H7 (cell line): ENCODE measurements at places on chromosomes 11 and 22.

GRCh38 chr11:117915672-117916235 is 13.4 kb downstream of the TMPRSS13 start:
- no peak for DNase-seq

DNA sequence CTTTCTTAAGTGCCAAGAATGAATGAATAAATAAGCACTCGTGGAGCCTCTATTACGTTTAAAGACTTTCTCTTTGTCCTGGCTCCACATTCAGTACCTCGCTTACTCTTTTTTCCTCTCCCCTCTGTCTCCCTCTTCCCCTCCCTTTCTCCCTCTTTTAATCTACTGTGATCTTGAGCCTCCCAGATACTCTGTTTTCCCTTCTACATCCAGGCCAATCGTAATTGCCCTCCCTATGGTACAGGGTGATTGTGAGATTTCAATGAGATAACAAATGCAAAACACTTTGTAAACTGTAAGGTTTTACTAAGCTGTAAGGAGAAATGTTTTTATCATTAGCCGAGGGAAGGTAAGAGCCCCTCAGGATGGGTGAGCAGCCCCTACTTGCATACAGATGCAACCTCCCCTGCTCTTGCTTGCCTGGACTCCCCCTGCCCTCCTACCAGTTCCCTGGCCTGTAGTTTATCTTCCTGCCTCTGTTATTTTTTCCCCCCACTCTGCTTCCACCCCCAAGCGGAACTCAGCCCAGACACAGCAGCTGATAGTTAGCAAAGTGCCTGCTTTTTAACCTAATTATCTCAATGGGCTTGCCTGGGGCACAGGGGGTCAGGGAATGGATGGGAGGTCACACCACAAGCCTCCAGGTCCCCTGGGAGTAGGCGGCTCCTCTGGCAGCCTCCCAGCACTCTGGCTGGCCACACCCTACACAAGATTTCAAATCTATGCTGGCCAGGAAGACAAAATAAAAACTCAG is 76.9 kb upstream of the CADM1 start:
- DNase-seq, result no peak

- no peak for DNase-seq
Measured at GRCh38 chr22:29798318-29798717, 31.1 kb downstream of the UQCR10 start.

DNA sequence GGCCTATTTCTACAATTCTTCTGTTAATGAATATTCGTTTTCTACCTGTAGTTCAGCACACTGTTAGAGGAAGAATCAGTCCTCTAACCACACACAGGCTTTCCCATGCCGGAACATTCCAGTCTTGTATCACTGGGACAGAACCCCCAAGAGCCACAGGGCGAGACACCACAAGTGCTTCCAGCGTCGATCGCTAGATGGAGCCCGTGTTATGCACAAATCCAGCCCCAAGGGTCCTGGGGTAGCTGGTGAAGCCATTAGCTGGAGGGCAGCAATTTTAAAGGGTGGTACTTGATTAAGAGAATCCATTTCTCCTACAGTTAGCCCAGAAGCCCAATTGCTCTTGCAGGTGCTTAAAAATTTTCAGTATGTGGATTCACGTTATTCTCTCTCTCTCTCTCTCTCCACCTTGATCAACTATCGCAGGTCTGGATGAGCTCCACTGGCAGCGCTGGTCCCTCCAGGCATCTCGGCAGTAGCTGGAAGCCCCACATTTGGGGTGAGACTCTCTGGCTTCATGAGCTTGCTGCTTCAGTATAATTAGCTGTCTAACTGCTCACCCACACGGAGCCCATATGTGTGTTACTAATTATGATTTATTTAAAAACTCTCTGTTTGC is 148.2 kb upstream of the SNX19 start:
- DNase-seq, result peak; percentile 90

DNA sequence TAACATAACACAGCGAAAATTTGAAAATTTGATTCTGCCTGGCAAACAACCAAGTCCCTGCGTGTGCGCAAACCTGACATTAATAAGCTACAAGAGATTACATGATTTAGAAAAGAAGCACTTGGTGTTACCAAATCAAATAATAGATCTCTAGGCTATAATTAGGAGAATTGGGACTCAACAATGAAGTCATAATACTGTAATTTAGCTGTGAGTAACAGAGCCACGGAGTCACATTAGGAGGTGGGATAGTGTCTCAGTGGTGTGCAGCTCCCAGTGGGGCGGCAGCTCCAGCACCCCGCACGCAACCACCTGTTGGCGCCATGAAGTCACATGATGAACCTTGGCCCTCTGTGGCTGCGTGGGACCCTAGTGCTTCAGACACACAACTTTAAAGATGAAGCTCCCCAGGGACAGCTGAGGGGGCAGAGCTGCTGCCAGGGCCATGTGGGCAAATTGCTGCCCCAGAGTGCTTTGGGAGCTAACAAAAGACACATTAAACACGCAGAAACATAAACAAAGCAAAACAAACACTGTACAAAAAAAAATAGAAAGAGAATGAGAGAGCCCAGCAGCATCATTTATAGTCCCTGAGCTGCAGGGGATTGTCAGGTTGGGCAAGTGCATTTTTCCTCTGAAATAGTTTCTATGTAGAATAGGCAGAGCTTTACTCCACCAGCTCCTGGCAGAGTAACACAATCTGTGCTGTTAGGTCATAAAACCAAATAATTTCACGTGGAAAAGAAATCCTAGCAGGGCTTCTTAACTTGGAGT is 605.6 kb downstream of the SOX6 start:
- no peak for DNase-seq

GRCh38 chr11:118851970-118852369 is 31.7 kb upstream of the CXCR5 start:
- DNase-seq, result no peak

GRCh38 chr11:25939691-25940090 is 392.2 kb upstream of the ANO3 start:
- no peak for DNase-seq

DNA sequence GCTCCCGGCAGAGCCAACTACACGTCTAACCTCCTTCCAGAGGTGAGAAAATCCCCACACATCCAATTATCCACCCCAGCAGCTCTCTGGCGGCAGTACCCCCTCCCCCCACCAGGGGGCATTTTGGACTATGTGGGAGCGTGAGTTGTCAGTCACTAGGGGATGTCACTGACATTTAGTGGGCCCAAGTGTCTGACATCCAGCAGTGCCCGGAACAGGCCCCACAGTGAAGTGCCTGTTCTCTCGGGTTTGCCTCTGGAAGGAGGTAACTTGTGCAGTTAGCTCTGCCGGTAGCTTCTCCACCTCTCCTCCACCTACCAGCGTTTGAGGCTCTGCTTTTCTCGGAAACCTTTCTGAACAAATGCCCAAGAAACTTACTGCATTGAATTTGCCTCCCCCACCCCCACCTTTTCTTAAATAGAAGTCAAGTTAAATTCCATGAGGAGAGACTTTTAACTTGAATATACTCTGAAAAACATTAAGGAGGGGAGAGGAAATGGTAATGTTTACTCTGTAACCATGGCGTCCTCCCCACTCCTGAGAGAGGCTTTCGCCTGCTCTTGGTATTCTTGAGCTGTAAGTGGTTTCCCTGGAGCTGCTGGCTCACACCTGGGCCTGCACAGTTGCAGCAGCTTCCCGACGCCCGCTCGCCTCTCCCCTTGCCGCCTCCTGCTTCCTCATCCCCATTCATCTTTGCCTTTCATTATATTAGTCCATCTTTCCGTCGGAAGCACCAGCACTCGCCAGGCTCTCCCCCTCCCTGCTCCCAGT is 112.8 kb downstream of the WNT7B start:
- DNase-seq, result peak; percentile 90

- no peak for DNase-seq
Measured at GRCh38 chr11:10663990-10664389, 29.6 kb downstream of the IRAG1 start.

DNA sequence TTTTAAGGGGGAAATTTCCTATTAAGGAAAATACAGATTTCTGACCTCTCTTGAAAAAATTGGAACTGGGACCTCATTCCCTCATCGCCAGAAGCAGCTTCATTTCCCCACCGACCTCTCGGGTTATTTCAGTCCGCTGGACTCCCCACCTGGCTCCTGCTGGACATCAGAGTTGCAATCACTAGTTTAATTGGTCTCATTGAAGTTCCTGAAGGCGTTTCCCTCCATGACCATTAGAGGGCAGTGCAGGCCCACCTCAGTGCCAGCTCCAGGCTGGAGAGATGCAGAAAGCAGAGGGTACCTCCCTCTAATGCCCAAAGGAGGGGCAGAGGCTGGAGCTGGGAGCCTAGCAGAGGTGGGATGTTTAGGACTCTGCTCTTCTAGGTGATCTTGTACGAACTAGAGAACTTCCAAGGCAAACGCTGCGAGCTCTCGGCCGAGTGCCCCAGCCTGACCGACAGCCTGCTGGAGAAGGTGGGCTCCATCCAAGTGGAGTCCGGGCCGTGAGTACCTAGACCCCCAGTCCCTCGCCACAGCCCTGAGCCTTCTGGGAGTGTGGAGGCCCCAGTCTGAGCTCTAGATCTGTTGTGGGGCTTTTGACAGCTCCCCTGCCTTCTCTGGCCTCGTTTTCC is 2.7 kb downstream of the CRYBB3 start:
- peak; percentile 93 for DNase-seq

GRCh38 chr22:44926124-44926475 is 83.7 kb downstream of the PHF21B start:
- peak; percentile 51 for DNase-seq

DNA sequence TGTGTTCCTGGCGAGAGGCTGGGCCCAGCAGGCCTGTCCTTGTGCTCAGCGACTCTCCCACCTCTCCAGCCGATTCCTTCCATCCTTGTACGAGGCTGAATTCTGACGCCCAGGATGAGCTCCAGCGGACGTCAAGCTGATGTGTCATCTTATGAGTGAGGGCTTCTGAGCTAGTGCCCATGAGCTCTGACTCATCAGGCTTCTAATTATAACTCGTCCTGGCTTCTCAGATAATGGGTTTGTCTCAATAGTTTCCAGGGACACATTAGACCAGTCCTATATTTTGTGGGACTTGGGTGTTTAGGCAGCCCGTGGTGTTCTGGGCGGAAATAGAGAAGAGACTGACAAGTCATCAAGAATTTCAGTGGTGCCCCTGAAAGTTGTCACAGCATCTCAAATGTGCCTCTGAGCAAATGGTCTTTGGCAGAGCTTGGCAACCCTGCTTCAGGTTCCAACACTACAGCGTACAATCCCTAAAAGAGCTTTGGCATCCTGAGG is 108.2 kb upstream of the CD44 start:
- no peak for DNase-seq

DNA sequence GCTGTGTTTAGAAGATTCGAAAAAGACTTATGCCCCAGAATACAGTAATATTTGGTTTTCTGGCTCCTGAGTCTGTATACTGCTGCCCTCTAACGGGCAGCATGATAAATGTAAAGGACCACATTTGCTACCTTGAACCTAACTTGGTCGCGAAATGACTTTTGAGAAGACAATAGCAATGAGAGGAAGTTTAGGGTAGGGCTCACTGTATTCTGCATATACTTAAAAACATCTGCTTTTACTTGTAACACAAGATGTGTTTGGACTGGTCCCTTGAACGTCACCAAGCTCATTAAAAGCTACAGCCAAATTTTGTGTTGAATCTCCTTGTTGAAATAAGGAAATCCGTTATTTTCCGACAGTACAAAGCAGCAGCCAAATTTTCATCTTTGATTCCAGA is 309.1 kb downstream of the SWAP70 start:
- DNase-seq, result peak; percentile 62

GRCh38 chr22:45254789-45255278 is 14.1 kb upstream of the KIAA0930 start:
- DNase-seq, result no peak

GRCh38 chr22:35590634-35591295 is 26.4 kb downstream of the MB start:
- no peak for DNase-seq

- no peak for DNase-seq
Measured at GRCh38 chr11:35177370-35177769, 38.4 kb downstream of the CD44 start.

DNA sequence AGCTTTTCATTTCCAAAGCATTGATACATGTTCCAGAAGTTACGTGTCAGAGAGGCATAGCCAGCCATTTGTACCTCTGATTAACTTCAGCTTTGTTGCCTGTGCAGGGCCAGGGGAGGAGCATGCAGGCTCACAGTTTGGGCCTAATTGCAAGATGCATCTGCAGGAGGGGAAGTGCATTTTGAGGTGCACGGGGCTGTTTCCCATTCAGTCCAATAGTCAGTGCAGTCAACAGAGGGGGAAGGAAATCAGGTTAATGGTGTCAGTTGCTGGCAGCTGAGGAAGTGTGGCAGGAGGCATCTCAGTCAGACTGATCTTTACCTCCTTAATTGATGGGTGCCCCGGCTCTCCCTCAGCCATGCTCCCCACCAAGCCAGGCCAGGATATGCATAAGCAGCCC is 39.3 kb downstream of the ABCC8 start:
- DNase-seq, result no peak

GRCh38 chr11:13685461-13686108 is 17.1 kb downstream of the FAR1 start:
- DNase-seq, result no peak

GRCh38 chr11:126387857-126388256 is 32.4 kb downstream of the ST3GAL4 start:
- no peak for DNase-seq

GRCh38 chr22:36232715-36233401 is 6.5 kb downstream of the APOL2 start:
- DNase-seq, result no peak

- DNase-seq, result peak; percentile 44
Measured at GRCh38 chr11:3000032-3000961, 8.2 kb upstream of the NAP1L4 start.

DNA sequence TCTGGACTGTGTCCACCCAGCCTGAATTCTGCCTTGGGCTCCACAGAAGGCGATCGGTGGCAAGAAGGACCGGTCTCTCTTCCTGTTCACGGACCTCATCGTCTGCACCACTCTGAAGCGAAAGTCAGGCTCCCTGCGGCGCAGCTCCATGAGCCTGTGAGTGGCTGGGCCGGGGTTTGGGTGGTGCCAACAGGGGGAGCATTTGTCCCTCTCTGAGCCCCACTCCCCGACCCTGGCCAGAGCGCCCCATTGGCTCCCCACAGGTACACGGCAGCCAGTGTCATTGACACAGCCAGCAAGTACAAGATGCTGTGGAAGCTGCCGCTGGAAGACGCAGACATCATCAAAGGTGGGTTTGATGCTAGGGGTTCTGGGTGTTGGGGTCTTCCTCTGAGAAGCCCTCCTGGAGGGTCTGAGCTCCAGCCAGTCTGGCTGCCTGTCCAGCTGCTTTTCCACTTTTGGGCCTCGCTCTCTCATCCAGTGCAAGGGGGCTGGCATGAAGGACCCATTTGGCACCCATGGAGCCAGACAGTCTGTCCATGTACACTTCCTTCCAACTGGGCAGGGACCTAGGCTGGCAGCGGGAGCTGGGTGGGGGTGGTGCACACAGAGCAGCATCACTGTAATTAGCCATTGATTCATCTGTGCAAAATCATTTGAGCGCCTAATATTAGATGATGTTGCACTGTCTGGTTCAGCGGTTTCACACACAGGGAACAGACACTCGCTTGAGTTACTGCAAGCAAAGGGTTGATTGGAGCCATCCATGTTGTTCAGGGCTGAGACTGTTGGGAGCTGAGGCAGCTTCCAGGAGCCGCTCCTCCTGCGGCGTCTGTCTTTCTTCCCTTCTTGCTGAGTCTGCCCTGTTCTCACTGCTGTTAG is 19.0 kb upstream of the RELT start:
- peak; percentile 76 for DNase-seq
